ENCODE measurements at places on chromosomes 11 and 22.
A peak's percentile ranks its signal among the peaks of the same experiment; 100 is the strongest.

- no peak overlapping the region for H3K4me3 ChIP-seq
- H3K36me3 ChIP-seq: no peaks in the 10 kb centered on the region
- H3K4me1 ChIP-seq: peaks cover 48% of the 10 kb centered on the region
- no peak overlapping the region for H3K27ac ChIP-seq
- no peaks in the 10 kb centered on the region for H3K27me3 ChIP-seq
Observed at GRCh38 chr11:3983101-3983500, 111.5 kb upstream of the RRM1 start.

DNA sequence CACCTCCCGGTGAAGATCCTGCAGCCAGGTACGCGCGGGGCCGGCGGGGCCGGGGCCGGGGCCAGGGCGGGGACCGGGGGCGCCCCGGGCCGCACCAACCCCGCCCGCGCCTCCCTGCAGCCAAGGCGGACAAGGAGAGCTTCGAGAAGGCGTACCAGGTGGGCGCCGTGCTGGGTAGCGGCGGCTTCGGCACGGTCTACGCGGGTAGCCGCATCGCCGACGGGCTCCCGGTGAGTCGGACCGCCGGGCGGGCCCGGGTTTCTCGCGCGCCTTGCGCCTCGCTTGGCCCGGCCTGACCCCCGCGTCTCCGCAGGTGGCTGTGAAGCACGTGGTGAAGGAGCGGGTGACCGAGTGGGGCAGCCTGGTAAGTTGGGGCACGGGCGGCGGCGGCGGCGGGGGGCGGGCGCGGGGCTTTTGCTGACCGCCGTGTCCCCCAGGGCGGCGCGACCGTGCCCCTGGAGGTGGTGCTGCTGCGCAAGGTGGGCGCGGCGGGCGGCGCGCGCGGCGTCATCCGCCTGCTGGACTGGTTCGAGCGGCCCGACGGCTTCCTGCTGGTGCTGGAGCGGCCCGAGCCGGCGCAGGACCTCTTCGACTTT, 531 bp downstream of the PIM3 start:
- H3K4me1 ChIP-seq: peaks cover 55% of the 10 kb centered on the region
- peak overlapping the region; percentile 76 for H3K4me3 ChIP-seq
- peaks cover 11% of the 10 kb centered on the region for H3K36me3 ChIP-seq
- no peaks in the 10 kb centered on the region for H3K27me3 ChIP-seq
- H3K27ac ChIP-seq: peak overlapping the region; percentile 89
- peak; percentile 76 for DNase-seq

DNA sequence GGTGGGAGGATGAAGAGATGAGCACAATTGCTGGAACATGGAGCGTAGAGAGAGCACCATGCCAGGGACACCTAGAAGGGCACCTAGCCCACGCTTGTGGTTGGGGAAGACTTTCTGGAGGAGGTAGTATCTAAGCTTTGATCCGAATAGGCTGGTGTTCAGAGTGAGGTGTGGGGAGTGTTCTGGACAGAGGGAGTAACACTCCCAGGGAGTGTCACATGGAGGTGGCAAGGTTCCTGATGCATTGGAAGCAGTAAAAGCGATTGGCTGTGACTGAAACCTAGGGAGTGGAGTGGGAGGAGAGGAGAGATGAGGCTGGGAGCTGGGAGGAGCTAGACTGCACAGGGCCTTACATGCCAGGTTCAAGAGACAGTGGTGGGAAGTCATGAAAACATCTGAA, 188.0 kb upstream of the NCAM1 start:
- H3K27ac ChIP-seq: no peak overlapping the region
- no peaks in the 10 kb centered on the region for H3K27me3 ChIP-seq
- no peak overlapping the region for H3K4me3 ChIP-seq
- DNase-seq: no peak

DNA sequence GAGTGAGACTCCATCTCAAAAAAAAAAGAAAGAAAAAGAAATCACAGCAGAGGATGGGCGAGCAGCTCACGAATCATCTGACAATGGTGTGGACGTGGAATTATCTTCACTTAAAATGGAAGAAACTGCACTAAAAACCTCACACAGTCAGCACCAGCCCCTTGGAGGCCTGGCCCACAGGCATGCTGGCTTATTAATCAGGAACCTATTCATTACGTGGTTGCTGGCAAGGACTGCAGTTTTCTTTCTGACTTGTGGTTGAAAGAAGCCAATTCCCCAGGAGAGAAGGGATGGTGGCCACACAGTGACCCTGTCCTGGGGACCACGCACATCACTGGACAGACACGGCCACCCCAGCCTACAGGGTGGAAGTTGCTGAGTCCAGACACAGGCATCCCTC, 401.1 kb downstream of the CTTN start:
- H3K36me3 ChIP-seq: peaks cover 3% of the 10 kb centered on the region
- no peak overlapping the region for H3K27ac ChIP-seq
- DNase-seq: no peak
- H3K4me1 ChIP-seq: no peaks in the 10 kb centered on the region
- H3K4me3 ChIP-seq: no peak overlapping the region
- no peaks in the 10 kb centered on the region for H3K27me3 ChIP-seq

- no peak for DNase-seq
- no peaks in the 10 kb centered on the region for H3K27me3 ChIP-seq
- H3K36me3 ChIP-seq: no peaks in the 10 kb centered on the region
- no peaks in the 10 kb centered on the region for H3K4me1 ChIP-seq
Observed at GRCh38 chr11:110367571-110367970, 62.2 kb upstream of the FDX1 start.

DNA sequence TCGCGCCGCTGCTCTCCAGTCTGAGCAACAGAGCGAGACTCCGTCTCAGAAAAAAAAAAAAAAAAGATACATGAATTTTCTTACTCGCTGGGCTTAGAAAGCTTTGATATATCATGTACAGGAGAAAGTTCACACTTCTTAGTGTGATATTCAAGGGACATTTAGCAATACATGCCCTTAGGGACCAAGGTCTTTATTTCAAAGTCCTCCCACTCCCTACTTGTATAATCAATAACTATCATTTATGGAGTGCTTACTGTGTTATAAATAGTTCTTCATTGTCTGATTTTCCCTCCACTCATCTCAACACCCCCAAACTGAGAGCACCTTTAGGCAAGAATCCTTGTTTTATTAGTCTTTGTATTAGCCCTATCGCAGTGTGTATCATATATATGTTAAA, 103.3 kb downstream of the UVRAG start:
- H3K27ac ChIP-seq: no peak overlapping the region
- no peak overlapping the region for H3K4me3 ChIP-seq
- H3K36me3 ChIP-seq: peaks cover 2% of the 10 kb centered on the region
- no peaks in the 10 kb centered on the region for H3K27me3 ChIP-seq
- DNase-seq: no peak
- H3K4me1 ChIP-seq: peaks cover 8% of the 10 kb centered on the region

DNA sequence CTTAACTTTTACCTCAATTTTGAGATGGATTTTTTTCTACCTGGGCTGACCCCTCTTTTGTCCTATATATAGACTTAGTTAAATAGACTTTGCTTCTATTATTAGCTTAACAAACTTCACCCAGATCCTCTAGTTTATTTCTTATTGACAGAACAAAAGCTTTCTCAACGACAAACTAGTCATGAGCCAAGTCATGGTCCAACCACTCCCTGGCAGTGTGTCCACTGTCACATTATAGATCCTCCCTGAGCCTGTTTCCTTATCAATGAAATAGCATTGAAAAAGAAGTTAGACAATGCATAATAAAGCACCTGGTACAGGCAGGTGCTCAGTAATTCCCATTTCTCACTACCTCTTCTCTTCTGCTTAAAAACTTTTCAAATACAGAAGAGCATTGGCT, 155.1 kb downstream of the SPON1 start:
- no peaks in the 10 kb centered on the region for H3K27me3 ChIP-seq
- no peaks in the 10 kb centered on the region for H3K36me3 ChIP-seq
- no peak for DNase-seq
- peaks cover 12% of the 10 kb centered on the region for H3K4me1 ChIP-seq
- no peak overlapping the region for H3K27ac ChIP-seq

Data from sigmoid colon (tissue), 7 donors.